ENCODE measurements at places on chromosomes 5 and 9.

DNA sequence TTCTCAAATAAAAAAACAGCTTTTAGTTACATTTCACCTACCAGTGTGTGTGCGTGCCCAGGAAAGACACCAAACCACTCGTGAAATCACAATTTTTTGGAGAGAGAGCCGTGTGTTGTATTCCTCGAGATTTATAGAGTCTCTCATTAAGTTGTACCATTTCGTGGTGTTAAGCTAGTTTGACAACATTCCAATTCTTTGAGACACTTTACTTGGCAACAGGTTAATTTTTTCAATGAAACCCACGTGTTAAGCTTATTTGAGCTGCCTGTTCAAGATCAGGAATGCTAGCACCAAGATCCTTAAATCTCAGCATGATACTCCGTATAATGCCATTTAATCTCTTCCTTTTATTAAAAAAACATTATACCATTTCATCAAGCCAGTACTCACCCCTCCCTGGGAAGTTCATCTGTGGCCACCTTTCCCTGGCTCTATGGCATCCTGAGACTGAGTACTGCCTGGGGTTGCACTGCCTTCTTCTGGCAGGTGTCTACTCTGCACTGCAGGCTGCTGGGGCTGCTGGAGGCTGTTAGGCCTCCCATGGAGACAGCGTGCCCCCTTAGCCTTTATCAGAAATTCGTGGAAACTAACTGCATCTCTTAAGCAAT lies 143.7 kb downstream of the ARHGAP26 start:
- no peak for DNase-seq

- no peak for DNase-seq
Observed at GRCh38 chr5:54859316-54859715, 126.1 kb downstream of the ESM1 start.

DNA sequence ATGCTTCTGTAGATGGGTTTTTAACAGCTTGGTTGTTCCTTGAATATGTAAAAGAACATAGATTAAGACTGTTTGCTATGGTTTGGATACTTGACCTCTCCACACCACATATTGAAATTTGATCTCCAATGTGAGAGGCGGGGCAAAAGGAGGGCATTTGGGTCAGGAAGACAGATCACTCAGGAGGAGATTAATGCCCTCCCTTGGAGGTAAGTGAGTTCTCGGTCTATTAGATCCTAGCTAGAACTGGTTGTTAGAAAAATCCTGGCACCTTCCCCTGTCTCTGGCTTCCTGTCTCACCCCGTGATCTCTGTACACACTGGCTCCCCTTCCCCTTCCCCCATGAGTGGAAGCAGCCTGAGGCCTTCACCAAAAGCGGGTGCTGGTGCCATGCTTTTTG lies 281.1 kb upstream of the ANKRD55 start:
- DNase-seq: no peak

- DNase-seq: no peak
Observed at GRCh38 chr5:142181096-142181495, 72.5 kb downstream of the NDFIP1 start.

DNA sequence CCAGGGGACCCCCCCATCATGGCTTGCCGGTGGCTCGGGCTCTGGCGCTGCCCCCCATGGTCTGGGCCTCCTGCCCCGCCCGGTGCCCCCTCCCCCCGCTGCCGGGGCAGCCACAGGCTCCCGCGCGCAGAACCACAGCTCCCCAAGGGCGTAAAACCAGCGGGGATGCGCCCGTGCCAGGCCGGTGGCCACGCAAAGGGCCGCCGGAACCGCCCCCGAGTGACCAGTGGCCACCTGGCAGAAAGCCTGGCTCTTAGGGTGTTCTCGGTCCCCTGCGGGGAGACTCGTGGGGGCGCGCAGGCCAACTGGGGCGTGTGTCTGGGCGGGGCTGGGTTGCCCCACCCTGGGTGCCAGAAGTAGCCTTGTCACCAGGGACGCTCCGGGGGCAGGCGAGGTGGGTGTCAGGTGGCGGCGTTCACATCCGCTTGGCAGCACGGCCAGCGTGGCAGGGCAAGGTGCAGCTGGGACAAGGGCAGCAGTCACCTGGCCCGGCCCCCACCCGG lies 515 bp upstream of the AGPAT2 start:
- no peak for DNase-seq

DNA sequence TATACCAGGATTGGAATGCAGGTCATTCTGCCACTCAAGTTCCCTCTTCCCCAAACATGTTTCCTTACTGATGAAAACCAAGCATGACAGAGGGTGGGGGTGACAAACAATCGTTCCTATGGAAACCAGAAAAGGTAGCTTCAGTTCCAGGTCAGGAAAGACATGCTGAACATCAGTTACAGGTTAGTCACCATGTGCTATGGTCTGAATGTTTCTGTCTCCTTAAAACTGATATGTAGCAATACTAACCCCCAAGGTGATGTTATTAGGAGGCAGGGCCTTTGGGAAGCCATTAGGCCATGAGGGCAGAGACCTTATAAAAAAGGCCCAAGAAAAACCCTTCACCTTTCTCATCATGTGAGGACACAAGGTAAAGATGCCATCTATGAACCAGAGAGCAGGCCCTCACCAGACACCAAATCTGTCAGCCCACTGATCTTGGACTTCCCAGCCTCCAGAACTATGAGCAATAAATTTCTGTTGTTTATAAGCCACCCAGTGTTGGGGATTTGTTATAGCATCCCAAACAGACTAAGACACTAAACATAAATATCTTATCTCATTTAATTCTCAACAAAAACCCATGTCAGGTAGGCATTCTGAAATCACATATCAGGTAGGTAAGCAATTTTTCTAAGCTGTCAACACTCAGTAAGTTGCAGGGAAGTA lies 15.7 kb upstream of the SH3RF2 start:
- no peak for DNase-seq

DNA sequence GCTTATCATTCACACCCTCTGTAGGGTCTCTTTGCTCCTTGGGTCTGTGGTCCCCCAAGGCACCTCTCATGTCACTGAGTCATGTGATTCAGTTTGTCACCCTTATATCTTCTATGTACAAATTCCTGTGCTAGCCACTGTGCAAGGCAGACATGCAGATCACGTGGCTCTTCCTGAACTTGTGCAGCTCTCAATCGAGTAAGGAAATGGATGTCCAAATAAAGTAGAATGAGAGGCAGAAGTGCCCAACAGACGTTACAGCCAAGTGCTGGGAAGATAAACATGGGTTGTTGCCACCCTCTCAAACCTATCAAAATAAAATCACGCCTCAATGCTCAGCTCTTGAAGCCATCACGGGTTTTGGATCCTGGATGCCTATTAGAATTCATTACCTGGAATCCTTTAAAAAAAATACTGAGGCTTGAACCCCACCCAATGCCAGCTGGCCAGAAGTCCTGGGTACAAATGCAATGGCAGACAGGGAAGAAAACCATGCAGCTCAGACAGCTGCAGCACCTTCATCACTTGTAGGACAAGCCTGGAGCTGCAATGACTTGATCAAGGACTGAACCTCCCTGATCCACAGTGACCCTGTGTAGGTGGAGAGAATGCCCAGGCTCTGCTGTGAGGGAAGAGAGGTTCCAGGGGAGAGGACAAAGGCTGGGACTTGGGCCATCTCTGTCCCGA lies 228.7 kb upstream of the DAP start:
- no peak for DNase-seq

DNA sequence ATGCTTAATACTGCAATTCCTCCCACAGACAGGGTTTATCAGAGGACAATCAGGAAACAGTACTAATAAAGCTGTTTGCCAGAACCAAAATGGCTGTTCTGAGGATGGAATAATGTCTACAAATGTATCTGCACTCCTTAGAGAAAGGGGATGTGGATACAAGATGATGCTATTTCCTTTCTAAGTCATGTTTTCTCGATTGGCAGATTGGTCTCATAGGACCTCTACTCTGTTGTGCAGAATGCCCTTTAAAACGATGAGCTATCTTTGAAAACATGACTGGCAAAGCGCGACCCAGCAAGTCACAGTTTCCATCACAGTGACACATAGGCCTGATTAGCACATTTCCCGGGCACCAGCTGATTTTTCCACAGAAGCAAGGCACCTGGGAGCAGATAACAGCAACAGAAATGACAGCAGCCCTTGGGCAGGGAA lies 54.0 kb downstream of the AOPEP start:
- DNase-seq: no peak

- no peak for DNase-seq
Observed at GRCh38 chr5:21807953-21808352, 1045.2 kb downstream of the CDH12 start.

GRCh38 chr5:177452688-177453638 lies 6.3 kb downstream of the PRR7 start:
- no peak for DNase-seq

DNA sequence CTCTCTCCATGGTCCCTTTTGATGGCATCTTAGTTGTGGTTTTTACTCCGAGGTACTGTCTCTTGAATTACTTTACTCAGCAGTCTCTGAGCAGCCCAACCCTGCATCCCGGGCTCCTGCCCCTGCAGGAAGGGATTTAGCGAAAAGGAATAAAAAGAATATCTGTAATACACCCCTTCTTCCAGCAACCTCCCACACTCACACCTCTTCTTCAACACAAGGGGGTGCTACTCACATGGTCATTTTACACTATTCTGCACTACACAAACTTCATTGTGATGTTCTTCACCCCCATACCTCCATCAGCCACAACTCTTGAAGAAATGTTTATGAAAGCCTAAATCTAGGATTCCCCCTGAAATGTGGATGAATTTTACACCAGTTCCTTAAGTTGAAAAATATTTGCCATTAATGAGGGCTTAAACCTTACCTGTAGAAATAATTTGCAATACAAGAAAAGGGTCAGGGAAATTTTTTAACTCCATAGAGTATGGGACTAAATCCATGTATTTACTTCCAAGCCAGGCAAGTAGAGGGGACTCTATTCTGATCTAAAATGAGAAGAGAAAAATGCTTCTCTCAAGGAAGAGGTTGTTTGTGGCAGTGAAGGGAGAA lies 26.0 kb downstream of the TPD52L3 start:
- DNase-seq: peak; percentile 30

- peak; percentile 90 for DNase-seq
Observed at GRCh38 chr5:373710-374602, 52.4 kb downstream of the AHRR start.

GRCh38 chr9:84174486-84174885 lies 166.1 kb downstream of the SLC28A3 start:
- no peak for DNase-seq

DNA sequence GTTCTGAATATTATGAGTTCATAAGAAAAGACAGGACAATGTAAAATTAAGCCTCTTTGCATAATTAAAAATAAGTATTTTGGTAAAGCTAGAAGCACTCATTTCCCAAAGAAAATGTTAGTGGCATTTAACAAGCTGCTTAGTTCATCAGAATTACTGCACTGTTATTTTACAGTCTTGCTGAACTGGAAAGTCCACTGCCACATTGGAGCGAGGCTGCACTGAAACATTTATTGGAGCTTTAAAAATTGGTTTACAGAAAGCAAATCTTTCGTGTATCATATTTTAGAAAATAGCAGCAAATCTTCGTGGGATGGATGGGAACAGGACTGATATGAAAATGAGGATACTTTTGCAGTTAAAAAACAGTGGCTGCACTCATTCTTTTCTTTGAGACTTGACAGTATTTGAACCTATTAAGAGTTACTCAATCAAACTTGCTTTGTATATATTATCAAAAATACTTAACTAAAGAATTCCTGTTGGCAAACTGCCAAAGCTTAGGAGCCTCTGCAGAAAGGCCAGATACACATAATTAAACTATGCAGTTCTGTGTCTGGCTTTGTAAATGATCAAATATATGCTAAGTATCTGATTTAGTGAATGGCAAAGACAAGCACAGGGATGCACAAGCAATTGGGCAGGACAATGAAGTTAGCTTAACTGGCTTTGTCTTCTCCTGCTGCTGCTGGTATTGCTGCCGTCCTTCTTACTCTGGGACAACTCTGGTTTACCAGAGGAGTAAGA lies 16.5 kb upstream of the FBXL7 start:
- no peak for DNase-seq

DNA sequence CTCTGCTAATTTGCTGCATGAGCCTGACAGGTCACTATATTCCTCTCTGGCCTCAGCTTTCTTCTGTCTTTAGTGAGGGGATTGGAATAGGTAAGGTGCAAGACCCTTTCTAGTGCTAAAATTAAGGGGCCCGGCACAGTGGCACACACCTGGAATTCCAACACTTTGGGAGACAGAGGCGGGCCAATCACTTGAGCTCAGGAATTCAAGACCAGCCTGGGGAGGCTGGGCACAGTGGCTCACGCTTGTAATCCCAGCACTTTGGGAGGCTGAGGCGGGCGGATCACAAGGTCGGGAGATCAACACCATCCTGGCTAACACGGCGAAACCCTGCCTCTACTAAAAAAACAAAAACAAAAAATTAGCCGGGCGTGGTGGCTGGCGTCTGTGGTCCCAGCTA lies 37.2 kb downstream of the EGR1 start:
- no peak for DNase-seq

DNA sequence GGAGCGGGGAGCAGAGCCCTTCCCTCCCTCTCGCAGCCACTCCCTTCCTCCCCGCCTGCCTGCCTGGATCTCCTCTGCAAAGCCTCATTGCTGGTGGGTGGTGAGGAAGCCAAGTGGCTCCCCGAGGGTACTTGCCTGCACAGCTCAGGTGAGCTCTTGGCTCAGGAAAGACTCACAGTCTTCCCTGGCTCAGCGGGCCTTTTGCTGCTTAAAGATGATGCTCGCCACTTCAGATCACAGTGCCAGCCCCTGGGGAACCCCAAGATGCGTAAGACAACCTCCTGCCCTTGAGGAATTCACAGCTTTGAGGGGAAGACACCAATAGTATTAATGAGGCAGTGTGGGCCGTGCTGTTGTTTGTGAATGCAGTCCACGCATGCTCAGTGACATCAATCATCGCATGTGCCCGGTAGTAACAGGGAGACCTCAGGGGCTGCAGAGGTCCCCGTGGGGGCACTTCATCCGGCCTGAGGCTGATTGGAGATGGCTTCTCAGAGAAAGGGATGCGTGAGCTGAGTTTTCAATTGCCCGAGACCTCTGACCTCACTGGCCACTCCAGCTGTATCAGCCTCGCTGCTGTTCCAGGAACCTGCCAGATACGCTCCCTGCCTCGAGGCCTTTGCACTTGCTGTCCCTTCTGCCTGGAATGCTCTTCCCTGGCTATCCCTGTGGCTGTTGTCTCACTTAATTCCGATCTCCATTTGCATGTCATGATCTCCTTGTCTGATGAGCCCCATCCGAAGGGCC lies 36.8 kb downstream of the ERGIC1 start:
- no peak for DNase-seq

GRCh38 chr9:89467278-89467625 lies 30.7 kb downstream of the SEMA4D start:
- no peak for DNase-seq

- no peak for DNase-seq
Observed at GRCh38 chr9:121837113-121837961, 185.9 kb downstream of the DAB2IP start.

GRCh38 chr5:175448276-175448675 lies 4.3 kb upstream of the DRD1 start:
- DNase-seq: no peak

DNA sequence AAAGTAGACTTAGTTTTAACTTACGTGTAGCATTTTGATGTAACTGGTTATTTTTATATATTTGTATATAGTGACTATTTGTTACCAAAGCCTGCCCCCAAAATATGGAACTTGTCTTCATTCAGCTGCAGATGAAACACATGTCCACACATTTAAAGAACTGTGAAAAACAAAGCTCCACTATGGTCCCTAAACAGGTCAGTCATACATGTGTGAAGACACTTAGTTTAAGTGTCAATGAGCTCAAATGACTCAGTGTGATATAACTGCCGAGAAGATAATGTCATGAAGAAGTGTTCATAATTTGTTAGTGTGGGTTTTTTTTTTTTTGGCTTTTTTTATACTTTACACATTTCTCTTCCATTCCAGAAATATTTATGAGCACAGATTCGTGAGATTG lies 28.2 kb downstream of the HAVCR1 start:
- no peak for DNase-seq

- no peak for DNase-seq
Observed at GRCh38 chr9:129012343-129012742, 15.8 kb downstream of the SH3GLB2 start.

Data from NCI-H1930 (cell line).